Right ventricle myocardium superior (tissue), 1 donor: ENCODE measurements at places on chromosomes 6 and 20. TPM values are rescaled to one million over a fixed set of nuclear protein-coding genes. Genes with fewer than 3 reads are reported as not detected.

The PCSK2 gene
- 0.86 TPM for total RNA-seq

The BTN1A1 gene
- total RNA-seq: not detected

The JAG1 gene
- 22.1 TPM for total RNA-seq

The BPIFB3 gene
- not detected for total RNA-seq

The TUBB1 gene
- 0.22 TPM for total RNA-seq

- DNase-seq: no peak
Measured at GRCh38 chr6:10101551-10102252, 313.2 kb downstream of the TFAP2A start.

DNA sequence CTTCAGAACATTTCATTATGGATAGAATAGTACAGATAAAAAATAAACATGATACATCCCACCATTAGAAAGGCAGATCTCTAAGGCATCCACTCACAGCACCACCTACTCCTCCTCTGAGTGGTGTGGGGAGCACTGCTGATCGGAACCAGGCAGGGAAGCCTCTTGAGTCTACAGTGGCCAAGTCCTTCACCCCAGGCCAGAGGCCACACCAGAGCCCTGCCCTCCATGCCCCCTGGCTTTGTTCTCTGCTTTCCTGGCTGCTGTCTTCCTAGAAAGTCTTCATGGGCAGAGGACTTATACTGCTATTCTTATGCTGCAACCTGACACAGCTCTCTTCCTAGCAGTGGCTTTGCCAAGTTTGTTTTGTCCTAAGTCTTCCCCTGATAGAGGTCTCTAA, 201.8 kb upstream of the THBS2 start:
- no peak for DNase-seq

- no peak for DNase-seq
Measured at GRCh38 chr6:156809034-156809433, 31.9 kb downstream of the ARID1B start.

DNA sequence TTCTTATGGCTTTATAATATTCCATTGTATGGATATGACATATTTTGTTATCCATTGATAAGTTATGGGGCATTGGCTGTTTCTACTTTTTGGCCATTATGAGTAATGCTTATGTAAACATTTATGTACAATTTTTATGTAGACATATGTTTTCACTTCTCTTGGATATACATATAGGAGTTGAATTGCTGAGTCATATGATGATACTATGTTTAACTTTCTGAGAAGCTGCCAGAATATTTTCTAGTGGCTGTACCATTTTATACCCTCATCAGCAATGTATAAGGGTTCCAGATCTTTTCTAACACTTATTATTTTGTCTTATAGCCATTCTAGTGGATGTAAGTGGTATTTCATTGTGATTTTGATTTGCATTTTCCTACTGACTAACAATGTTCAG, 23.1 kb downstream of the OTOR start:
- no peak for DNase-seq

DNA sequence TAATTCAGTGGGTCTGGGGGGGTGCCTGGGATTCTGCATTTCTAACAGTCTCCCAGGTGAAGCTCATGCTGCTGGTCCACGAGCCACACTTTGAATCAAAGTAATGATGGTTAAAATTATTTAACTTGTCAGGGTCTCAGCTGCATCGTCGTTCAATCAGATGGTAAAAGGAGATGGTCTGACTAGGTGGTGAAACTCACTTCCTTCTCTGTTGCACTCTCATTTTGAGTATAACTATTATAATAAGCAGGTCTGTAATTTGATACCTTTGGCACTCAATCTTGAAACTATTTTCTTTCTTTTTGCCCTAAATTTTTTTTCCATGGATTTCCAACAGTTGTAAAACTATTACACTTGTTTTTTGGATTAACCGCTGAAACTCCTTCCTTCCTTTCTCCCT, 292.5 kb downstream of the FARS2 start:
- no peak for DNase-seq

GRCh38 chr6:87789198-87789899, 87.3 kb upstream of the AKIRIN2 start:
- no peak for DNase-seq
